ENCODE measurements at places on chromosomes 13 and 19. TPM values are rescaled to one million over a fixed set of nuclear protein-coding genes. Genes with fewer than 3 reads are reported as not detected.
A peak's percentile ranks its signal among the peaks of the same experiment; 100 is the strongest.

DNA sequence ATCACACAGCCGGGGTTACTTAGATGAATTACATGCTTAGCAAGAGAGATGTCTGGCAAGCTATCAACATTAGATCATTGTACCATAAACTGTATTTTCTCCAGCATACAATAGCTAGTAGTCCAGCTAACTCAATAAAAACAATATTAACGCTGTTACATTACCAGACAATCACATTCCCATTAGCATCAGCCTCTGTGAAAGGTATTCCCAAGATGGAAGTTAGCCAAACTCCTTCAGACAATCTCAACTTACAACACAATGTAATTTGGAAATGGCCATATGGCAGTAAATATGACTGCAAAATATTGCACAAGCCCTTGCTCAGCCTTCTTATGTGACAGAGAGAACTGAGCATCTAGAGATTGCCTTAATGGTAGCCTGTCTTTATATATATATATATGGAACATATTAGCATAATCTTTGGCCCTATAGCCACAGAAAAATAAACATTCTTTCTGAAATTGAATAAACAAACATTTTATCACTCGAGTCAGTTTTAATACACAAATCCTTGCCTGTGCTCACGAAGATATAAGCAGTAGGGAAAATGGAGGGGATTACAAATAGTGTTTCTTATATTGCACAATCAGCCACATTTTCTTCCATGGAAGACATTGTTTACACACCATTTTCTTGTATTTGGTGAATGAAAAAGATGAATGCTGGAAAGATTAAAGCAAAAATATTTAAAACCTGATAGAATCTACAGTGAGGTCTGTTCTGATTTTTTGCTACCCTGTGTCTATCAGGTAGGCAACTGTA lies 1060.5 kb downstream of the DIAPH3 start:
- peak; percentile 49 for DNase-seq

ATP4A gene
- total RNA-seq, result not detected

DNA sequence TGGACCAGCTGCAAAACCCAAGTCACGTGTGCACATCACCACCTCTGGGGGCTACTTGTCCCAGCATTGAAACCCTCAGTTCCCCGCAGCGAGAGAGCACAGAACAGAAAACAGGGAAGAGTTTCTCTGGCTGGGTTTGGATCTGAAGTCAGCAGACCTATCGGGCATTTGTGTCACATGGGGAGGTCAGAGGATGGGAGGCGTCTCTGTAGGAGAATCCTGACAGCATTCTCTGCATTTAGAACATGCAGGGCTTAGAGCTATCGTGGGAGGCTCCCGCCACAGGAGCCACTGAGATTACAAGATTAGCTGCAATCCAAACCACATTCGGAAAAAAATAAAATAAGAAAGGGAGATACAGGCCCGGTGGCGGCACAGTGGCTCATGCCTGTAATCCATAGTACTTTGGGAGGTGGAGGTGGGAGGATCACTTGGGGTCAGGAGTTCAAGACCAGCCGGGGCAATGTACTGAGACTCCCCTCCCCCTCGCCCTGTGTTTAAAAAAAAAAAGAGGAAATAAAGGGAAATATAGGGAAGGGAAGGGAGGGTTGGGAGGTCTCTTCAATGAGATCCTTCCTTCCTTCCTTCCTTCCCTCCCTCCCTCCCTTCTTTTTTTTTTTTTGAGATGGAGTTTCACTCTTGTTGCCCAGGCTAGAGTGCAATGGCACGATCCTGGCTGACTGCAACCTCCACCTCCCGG lies 2.9 kb upstream of the TLE6 start:
- no peak for DNase-seq

PCDH9 gene
- total RNA-seq, result 28.2 TPM

DNA sequence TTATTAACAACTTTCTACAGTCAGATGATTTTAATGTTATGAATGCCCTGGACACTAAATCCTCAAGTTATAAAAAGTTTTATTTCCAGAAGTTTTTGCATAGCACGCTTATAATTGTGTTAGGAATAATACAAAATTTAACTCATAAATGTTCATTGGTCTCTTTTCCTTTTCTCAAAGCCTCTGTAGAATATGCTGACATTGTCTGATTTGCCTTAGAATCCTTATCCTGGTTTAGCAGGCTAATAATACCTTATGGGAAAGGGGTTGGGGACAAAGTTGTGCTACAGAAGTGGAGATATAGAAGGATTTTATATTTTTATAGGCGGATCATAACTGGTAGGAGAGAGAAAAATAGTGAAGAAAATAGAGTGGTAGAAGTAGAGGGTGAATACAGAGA lies 1739.6 kb downstream of the OLFM4 start:
- no peak for DNase-seq

DNA sequence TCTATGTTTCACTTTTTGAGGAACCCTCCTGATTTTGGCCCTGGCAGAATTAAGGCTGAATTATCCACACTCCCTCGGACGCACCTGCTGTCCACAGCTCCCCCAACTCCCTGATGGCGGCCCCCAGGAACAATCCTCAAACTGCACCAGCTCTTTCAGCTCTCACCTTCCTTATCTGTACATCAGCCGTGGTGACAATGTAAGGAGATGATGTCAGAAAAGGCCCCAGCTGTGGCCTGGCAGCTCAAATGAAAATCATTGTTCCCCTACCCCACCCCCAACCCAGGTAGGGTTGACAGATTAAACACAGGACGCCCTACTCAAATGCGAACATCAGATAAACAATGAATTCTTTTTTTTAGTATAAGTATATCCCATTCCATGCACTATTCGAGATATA lies 35.0 kb upstream of the KLF2 start:
- no peak for DNase-seq

DNA sequence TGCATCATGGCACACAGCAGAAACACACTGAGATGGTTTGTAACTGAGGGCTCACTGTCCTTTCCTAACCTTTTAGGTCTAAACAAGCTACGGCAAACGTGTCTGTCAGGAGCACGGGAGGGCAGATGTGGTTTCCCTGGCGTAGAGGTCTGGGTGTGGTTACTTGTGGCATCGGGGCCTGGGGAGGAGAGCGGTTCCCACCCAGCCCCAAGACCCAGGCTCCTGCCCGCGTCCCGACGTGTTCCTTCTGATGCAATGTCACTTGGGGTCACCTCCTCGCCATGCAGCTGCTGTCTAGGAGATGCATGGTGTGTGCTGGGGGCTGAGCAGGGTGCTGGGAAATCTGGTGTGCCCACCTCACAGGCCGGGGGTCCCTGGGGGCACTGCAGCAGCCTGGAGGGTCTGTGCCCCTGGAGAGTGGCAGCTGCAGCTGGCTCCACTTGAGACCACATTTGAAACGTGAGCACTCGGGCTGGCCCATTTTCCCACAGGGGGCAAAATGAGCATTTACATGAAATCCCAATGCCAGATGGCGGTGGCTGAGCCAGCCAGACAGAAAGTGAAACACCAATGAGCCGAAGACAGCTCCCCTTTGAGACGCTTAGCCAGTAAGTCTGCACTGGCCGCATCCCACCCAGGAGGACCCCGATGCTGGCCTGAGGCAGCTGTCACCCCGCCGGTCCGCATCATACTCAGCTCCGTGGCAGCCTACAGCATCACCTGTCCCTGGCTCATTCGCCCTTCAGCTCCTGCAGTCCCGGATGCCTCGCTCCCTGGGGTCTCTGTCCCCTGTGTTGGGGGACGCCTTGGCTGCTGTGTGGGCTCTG lies 22.3 kb upstream of the MYDGF start:
- no peak for DNase-seq

Measured in urinary bladder (tissue), 4 donors.